ENCODE measurements at places on chromosomes 3 and 15.

- DNase-seq = no peak
These were observed 71.3 kb downstream of the CMTM8 start for GRCh38 chr3:32309654-32310242.

GRCh38 chr3:194962056-194962455, 276.4 kb downstream of the FAM43A start:
- DNase-seq = no peak

DNA sequence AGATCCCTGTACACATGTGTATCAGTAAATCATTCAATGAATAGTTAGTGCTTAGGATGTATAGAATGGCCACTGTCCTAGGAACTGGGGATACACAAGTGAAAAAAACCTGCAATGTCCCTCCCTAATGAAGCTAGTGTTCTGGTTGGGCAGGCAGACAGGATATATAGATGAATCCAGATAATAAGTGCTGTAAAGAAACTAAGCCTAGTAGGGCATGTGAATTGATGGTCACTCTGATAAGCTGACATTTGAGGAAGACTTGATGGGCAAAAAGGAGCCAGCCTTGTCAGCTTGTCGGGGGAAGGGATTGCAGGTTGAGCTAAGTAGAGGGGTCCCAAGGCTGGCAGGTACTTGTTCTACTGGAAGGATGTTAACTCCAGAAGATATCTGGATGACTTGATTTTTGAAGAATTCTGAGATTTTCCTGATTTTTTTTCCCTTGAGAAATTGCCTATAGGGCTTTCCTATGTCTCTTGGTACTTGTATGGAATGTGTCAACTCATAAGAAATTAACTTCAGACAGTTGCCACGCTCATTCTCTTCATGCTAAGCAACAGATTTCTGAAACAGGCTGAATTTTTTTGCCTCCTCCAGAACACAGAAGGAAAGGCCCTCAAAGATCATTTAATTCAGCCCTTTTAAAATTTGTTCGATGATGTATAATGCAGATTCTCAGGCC, 6.3 kb upstream of the KIF23 start:
- DNase-seq = no peak

- DNase-seq = no peak
These were observed 19.4 kb downstream of the RTP3 start for GRCh38 chr3:46517016-46517783.

DNA sequence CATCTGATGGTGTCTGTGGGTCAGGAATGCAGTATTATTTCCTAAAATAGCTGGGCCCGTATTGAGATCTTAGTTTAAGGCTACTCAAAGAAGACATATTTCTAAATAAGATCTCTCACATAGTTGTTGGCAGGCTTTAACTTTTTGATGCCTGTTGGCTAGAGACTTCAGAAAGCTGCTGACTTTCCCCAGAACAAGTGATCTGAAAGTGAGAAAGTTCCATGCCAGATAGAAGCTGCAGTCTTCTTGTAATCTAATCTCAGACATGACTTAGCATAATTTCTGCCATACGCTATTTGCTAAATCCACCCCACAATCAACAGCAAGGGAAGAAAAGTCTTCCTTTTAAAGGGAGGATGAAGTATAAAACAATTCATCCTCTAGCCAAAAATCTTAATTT, 867.1 kb downstream of the IGSF11 start:
- no peak for DNase-seq

DNA sequence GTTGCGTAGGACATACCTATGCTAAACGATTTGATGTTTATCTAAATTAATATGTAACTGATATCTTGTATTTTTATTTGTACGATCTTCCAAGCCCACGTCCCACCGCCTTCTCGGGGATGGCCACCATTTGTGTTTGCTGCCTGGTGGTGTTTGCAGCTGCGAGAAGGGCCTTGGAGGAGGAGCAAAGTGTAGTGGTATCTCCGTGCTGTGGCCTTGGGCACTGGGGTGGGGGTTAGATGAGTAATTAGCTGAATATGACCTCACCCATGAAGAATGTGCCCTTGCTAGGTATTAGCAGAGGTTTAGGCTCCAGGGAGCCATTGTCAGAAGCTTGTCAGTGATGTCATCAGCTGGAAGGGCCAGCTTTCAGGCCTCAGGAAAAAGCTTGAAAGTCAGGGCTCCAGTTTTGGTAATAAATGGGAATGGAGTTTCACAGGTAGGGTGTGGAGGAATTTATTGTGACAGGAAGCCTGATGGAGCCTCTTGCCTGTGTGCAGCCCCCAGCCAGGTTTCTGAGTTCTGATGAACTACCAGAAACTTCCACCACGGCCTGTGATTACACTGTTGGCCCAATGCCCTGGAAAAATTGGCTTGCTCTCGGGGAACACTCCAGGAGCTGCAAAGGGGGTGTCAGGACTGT, 41.0 kb downstream of the FLNB start:
- DNase-seq = no peak

- DNase-seq = no peak
These were observed 2.9 kb downstream of the RBPMS2 start for GRCh38 chr15:64772488-64772887.

GRCh38 chr3:179825527-179826246, 172.8 kb downstream of the USP13 start:
- no peak for DNase-seq

GRCh38 chr15:41513506-41514227, at the start of gene LTK:
Gene LTK, minus strand, starts transcription at chr15:41513827. Its CDS starts 118 bp downstream, at chr15:41513709.
- no peak for DNase-seq

DNA sequence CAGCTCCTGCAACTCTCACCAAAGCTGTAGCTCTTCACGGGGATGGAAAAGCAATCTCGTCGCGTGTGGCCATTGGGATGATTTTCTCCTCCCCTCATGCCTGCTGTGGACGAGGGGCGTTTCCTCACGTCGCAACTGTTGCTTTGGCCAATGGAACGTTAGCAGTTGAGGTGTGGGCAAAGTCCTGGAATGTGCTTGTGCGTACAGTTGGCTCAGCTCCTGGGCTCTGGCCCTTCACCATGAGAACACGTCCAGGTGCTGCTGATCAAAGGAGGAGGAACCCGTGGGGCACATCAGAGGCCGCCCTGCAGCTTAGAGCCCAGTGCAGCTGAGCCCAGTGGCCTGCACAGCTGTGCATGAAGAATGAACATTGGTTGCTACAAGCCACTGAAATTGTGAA, 186.1 kb downstream of the TJP1 start:
- no peak for DNase-seq

DNA sequence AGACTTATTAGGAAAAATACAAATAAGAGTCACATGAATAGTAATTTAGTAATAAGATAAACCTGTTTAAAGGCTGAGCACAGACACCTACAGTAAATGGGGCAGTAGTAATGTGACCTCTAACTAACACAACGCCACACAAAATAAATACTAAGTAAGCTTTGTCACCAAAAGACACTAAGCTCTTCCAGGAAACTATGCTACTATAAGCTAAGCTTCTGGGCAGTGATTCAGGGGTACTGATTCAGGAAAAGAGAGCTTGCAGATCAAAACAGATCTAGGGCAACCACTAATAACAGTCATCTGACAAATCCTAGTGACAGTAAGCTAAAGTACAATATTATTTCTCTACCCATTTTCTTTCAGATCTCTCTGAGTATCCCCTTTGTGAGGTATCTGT, 68.8 kb downstream of the PLOD2 start:
- DNase-seq = no peak

- no peak for DNase-seq
These were observed 74.9 kb upstream of the NDN start for GRCh38 chr15:23762026-23762425.

GRCh38 chr3:157502916-157503595, at the start of gene VEPH1:
Gene VEPH1, minus strand, starts transcription at chr3:157503416. Its CDS starts 8,067 bp downstream, at chr3:157495349.
- no peak for DNase-seq

DNA sequence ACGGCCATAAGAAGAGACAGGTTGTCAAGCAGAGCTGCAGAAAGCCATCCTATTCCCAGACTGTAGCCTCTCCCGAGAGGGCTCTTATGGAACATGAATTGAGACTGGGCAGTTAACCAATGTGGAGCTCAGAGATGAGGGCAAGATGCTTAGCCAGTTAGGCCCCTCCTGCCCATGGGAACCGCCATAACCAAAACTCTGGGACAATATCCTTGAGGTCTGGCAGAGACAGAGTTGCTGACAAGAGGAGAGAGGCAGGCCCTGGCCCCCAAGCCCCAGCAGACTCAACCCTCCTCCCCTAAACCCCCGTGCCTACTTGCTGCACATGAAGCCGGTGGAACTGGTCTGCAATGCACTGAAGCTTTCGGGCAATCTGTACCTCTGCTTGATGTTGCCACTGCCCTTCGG, 4.8 kb downstream of the BMF start:
- no peak for DNase-seq

- no peak for DNase-seq
These were observed 5.7 kb downstream of the GPR27 start for GRCh38 chr3:71759401-71759800.

DNA sequence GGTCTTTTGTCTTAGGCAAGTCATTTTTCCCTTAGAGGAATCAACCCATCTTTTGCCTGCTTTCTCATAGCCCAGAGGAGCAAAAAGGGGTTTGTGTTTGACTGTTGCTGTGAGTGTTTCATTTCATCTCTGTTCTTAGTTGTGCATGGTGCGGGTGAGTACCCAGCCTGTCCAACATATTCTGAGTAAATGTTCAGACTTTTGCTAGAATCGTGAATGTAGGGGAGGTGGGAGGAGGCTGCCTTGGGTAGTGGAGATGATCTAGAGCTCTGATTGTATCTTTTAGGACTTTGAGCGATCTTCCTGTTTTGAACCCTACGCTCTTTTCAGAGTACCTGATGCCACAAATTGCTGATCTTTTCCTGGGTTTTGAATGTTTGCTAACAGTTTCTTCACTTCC, 123.1 kb downstream of the ZNF609 start:
- no peak for DNase-seq

DNA sequence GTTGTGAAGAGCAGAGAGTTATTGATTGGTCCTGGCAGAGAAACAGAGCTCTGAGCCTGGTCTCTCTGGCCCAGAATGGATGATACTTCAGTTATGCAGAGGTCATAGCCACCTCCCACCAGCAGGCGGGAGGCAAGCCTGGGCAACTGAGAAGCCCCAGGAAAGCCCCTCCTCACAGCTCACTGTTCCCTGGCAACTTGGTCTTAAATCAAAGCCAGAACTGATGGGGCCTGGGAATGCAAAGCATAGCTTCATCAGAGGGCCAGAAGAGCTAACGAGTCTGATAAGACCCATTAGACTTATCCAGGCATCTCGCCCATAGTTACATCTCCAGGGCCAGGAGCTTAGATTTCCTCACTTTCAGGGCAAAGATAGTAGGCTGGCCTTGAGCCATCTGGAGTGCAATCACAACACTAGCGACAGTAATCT, 5.5 kb upstream of the COLQ start:
- no peak for DNase-seq

DNA sequence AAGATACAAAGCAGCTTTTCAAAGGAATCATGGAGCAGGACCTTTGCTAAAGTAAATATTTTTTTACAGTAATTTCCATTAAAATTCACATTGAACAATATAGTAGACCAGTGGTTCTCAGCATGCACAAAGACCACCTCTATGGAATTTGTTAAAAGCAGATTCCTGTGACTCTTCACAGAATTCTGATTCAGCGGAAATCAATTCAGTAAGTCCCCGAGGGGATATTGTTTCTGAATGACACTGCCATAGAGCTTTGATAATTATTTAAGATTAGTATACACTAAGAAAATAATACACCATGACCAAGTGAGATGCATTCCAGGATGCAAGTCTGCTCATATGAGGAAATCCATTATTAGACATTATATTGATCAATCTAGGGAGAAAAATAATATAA, 161.9 kb upstream of the TNIK start:
- DNase-seq = no peak

DNA sequence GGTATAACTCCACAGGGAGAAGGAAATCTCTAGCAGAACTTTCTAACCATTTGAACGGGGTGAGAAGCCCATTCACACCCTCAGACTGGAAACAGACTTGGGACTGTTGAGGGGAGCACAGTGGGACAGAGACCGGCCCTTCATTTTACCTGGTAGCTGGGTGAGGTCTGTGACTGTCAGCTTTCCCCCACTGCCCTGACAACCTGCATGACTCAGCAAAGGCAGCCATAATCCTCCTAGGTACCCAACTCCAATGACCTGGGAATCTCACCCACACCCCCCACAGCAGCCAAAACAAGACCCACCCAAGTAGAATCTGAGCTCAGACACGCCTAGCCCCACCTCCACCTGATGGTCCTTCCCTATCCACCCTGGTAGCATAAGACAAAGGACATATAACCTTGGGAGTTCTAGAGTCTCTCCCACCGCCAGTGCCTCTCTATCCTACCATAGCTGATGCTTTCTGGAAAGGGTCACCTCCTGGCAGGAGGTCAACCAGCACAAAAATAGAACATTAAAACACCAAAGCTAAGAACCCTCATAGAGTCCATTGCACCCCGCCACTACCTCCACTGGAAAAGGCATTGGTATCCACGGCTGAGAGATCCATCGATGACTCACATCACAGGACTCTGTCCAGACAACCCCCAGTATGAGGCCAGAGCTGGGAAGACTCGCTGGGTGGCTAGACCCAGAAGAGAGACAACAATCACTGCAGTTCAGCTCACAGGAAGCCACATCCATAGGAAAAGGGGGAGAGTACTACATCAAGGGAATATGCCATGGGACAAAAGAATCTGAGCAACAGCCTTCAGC, 28.0 kb downstream of the SENP7 start:
- DNase-seq = no peak

DNA sequence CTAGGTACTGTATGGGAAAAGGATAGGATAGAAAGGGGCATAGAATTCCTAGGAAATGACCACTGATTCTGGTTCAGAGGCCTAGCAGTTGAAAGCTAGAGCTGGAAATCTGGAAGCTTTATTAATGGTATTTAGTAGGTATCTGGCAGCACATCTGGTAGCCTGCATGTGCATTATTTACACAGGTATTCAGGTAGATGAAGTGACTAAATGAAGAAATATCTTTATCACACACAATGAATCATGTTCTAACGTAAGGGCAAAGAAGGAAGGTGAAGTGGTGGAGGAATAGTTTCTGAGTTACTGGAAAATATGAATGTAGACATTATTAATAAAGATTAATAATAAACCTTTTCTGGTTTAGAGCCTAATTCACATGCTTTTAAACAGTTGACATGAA, 119.9 kb downstream of the MBNL1 start:
- DNase-seq = no peak

DNA sequence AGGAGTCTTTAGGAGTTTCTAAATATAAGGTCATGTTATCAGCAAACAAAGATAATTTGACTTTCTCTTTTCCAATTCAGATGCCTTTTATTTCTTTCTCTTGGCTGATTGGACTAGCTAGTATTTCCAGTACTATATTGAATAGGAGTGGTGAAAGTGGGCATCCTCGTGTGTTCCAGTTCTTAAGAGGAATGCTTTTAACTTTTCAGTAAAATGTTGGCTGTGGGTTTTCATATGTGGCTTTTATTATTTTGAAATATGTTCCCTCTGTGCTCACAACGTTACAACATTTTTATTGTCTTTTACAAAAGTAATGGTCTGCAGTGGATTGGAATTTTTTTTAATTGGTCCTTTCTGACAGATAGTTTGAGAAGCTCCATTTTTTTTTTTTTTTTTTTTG, 8.2 kb upstream of the ZNF280D start:
- no peak for DNase-seq

GRCh38 chr3:47782446-47783308, 984 bp upstream of the SMARCC1 start:
- no peak for DNase-seq
